ENCODE measurements at places on chromosomes 2 and 18.

- no peak for DNase-seq
Measured at GRCh38 chr2:12068796-12069538, 322.5 kb downstream of the LPIN1 start.

- peak; percentile 29 for DNase-seq
Measured at GRCh38 chr2:42060718-42061619, 13.1 kb downstream of the PKDCC start.

DNA sequence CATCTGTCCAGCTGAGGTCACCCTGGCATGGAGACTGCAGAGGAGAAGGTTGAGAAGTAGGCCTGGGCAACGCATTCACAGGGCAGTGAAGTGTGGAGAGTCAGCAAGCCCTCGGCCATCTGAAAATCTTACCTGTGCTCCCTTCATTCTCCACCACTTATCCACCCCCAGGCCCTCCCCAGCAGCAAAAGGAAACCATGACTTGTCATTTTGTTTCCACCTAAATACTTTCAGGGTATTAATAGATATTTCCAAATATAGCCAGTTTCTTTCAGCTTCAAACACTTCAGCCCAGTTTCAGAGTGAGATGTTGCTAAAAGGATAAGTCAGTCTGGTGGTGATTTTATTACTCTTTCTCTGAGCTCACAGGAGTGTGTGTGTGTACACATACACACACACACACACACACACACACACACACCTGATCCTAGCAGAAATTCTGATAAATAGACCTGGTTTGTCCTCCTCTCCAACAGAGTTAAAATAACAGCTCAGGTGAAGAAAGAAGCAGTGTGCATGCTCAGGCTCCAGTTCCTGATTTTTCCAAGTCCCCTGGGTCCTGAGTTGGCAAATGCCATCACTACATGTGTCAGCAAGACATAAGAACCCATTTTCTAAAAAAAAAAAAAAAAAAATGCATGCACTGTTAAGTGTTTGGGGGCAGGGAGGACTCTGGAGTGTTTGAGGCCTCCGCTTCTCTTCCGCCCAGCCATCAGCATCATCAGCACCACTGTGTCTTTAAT is 82.8 kb downstream of the LOXHD1 start:
- no peak for DNase-seq

GRCh38 chr18:22176420-22177326 is 7.3 kb downstream of the GATA6 start:
- no peak for DNase-seq

- DNase-seq, result no peak
Measured at GRCh38 chr2:7666596-7667259, 749.5 kb downstream of the RNF144A start.

GRCh38 chr2:232533944-232534710 is 5.4 kb upstream of the CHRNG start:
- DNase-seq, result no peak

- no peak for DNase-seq
Measured at GRCh38 chr2:15120631-15121030, 440.5 kb downstream of the NBAS start.

DNA sequence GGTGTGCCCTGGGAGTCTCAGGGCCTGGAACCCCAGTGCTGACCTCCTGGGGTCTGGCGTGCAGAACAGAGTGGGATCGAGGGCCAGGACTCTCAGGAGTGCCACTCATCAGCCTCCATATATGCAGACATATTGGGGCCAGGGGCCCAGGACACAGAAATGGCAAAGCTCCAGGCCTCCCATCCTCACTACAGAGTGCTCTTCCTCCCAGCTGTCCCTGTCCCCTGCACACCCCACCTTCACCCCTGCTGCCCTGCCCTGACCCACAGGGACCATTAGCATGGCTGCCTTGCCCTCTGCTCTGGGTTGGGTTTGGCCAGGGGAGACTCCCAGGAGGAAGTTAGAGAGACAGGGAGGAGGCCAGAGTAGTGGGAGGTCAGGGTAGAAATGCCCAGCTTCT is 2.8 kb downstream of the TEX51 start:
- no peak for DNase-seq

GRCh38 chr18:7104649-7105048 is 12.9 kb downstream of the LAMA1 start:
- DNase-seq, result no peak

GRCh38 chr2:74347303-74347702 is 4.1 kb upstream of the SLC4A5 start:
- DNase-seq, result no peak

DNA sequence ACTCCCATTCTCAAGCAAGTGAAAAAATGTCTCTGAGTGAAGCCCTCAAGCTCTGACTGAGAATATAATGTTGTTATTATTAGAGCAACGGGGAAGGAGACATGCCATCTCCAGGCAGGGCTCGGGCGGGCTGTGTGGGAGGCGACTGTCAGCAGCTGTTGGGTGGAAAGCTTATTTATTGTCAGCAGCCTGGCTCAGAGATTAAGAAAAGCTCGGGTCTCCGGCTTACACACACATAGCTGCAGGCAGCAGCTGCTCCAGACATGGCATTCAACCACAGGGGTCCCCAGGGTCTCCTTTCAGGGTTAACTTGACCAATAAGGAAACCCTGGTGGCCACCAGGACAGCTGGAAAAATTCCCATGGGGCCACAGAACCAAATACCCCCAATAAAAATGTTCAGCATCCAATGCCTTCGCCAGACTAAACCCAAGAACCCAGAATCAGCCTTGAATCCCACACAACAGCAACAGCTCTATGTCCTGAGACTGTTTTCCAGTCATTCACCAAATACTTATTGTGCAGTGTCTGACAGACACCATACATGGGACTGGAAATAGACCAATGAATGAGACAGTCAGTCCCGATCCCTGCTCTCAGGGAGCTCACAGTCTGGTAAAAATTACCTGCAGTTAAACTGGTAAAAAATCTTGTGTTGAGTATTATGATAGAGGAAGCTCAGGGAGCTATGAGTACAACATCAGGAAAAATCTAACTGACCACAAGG is 70.5 kb upstream of the RTN4 start:
- DNase-seq, result peak; percentile 84

GRCh38 chr2:134365356-134365755 is 111.5 kb downstream of the MGAT5 start:
- DNase-seq, result no peak

DNA sequence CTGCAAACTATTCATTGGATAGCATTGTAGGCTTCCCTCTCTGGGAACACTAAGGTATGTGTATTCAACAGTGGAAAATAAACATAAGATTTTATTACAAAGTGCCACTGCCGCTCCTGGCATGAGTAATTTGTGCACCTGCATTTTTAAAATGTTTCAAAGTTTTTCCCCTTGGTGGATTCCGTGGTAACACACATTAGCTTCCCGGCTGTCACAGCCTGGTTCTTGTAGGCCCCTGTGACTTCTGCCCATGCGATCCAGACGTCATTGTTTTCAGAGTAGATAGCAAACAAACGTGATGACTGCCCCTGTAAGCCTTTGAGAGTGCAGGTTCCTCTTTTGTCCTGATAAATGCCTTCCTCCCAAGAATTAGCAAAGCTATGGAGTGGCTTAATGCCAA is 421.0 kb downstream of the ZNF521 start:
- peak; percentile 54 for DNase-seq

DNA sequence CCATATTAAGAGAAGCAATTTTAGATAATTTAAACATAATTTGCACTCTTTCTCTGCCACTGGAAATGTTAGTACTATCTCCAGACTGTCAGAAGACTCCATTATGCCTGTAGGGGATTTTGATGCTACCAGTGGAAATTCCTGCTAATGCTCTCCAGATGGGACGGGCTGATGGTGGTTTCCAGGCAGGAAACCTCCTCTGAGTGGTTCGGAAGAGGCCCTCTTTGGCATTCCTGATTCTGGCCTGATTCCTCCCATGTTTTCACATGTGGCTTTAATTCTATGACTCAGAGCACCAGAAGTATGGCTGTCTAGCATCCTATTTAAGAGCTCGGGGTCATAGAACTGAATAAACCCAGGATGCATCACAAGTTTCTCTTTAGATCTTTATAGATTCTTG is 70.9 kb upstream of the ST6GAL2 start:
- DNase-seq, result no peak

DNA sequence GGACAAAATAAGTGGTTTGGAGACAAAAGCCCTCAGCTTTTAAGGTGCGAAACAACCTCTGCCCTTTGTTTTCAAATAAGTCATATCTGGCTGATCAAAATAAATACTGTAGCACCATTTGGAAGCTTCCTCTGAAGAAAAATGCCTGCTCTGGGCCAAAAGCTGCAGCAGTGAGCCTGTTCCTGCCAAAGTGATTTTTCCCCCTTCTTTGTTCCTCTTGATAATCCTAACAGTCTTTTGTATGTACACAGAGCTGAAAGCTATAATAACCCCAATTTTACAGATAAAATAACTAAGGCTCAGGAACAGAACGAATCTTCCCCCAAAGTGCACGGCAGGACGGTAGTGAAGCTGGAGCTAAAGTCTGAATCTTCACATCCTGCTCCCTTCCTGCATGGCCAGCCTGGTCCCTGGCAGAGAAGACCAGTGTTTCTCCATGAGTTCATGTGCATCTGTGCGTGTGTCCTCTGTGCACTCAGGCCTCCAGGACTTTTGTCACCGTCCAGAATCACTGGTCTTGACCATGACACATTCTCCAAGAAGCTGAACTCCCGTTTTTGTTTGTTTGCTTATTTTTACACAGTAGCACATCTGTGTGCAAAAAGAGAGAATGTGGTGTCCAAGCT is 2114.1 kb upstream of the PIK3C3 start:
- no peak for DNase-seq

GRCh38 chr2:138777996-138778395 is 2.2 kb downstream of the NXPH2 start:
- DNase-seq, result peak; percentile 51

- DNase-seq, result no peak
Measured at GRCh38 chr2:16112251-16112971, 172.1 kb downstream of the MYCN start.

GRCh38 chr2:207165121-207166038 is at the start of gene KLF7:
Gene KLF7 (minus strand): TSS chr2:207165948. CDS start chr2:207165568, 380 bp downstream.
- DNase-seq, result peak; percentile 60

DNA sequence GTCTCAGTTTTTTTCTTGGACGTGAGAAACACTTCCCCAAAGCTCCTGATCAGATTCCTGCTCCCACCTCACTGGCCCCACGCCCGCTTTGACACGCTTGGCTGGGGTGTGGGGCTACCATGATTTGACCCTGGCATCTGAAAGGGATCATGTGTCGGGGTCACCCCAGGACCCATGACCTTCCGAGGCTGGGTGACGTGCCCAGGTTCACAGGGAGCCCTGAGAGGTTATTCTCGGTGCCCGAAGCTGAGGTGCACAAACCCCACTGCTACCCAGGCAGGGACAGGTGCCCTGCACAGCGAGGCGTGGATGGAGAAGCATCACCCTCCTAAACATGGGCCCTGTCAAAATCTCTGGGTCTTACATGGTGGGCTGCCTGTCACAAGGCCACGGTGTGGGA is 404.1 kb downstream of the GALR1 start:
- DNase-seq, result no peak

DNA sequence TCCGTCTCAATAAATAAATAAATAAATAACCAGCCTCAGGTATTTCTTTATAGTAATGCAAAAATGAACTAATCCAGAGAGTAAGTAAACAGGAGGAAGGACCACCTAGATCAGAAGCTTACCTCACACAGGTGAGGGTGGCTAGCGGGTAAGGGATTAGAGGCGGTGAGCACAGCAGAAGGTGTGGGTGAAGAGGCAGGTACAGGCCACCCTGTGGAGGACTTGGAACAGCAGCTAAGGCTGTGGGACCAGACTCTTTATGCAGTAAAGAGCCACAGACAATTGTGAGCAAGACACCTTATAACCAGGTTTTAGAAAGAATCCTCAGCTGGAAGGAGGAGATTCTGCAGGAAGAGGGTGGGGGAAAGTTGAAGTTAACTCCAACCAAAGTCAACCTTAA is 34.2 kb upstream of the TTR start:
- DNase-seq, result no peak

GRCh38 chr2:42663828-42664227 is 95.4 kb downstream of the MTA3 start:
- no peak for DNase-seq

GRCh38 chr2:140657657-140658056 is 1473.2 kb downstream of the LRP1B start:
- no peak for DNase-seq

DNA sequence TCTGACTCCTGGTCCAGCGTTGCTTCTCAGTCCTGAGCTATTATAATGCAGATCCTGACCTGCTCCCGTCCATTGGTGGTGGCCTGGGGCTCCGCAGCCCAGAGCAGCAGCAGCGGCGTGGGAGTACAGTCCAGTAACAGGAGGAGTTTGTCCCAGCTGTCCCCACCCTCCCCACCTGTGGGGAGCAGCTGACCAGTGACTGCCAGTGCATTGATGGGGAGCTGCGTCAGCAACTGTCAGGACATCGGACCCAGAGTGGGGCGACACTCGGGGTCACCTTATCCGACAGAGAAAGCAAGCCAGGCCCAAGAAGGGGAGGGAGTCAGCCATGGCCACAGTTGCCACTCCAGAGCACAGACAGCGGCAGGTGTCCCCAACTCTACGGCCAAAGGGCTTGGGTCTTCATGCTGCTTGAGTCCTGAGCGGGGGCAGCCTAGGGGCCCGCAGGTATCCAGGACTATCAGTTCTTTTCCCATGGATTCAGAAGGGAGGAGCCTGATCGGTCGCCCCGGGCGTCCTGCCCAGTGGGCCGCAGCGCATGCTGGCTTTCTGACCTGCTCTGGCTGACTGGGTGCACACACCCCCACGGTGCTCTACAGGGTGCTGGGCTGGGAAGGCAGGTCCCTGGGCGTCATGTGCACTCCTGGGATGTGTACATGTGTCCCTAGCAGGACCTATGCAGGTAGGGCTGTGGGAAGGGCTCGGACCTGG is 29.7 kb downstream of the DNMT3A start:
- DNase-seq, result no peak

- no peak for DNase-seq
Measured at GRCh38 chr18:43590182-43590903, 313.1 kb upstream of the SYT4 start.

DNA sequence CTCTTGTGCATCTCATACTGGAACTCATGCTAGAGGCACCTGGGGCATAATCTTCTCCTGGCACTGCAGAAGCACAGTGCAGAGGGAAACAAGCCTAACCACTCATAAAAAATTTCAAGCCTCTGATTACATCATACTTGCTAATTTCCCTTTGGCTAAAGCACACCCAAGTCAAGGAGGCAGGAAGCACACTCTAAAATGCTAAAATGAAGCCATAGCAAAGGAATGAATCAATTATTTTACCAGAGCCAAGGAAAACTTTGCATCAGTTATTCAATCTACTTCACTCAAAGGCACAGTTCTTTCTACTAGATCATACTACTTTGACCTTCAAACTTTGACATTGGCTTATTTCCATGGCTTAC is 79.6 kb upstream of the SPOPL start:
- no peak for DNase-seq

DNA sequence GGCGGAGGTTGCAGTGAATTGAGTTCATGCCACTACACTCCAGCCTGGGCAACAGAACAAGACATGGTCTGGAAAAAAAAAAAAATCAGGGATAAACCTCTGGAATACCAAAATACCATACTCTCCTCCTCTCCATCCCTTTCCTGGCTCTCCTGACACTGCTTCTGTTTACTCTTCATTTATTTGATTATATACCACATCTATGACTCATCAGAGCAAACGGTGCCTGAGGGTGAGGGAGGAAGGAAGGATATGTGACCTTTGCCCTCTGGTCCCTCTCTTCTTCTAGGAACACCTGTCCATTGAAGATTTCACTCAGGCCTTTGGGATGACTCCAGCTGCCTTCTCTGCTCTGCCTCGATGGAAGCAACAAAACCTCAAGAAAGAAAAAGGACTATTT is 30.0 kb downstream of the VIL1 start:
- no peak for DNase-seq

- DNase-seq, result no peak
Measured at GRCh38 chr2:187102381-187102780, 253.4 kb upstream of the ZSWIM2 start.

Measured in kidney (tissue), 22 donors.